Fibroblast of skin of left quadriceps (primary cell): ENCODE measurements at places on chromosomes 7 and 10.

- DNase-seq = no peak
Observed at GRCh38 chr10:1630304-1630703, 107.0 kb downstream of the ADARB2 start.

DNA sequence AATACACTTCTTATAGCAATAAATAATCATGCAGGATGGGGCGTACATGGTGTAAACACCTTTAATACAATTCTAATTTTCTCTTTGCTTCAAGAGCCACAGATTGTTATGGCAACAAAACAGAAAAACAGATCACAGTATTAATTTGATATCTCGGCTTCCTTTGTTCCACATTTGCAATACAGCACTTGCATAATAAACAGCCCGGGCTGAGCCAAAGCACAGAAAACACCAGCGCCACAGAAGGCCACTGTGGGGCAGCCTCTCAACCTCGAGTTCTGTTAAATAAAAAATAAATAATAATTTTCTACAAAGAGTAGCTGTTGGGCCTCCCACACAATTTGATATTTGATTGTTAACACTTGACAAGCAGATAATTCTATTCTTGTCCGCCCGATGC, 255.9 kb downstream of the USP6NL start:
- DNase-seq = no peak

DNA sequence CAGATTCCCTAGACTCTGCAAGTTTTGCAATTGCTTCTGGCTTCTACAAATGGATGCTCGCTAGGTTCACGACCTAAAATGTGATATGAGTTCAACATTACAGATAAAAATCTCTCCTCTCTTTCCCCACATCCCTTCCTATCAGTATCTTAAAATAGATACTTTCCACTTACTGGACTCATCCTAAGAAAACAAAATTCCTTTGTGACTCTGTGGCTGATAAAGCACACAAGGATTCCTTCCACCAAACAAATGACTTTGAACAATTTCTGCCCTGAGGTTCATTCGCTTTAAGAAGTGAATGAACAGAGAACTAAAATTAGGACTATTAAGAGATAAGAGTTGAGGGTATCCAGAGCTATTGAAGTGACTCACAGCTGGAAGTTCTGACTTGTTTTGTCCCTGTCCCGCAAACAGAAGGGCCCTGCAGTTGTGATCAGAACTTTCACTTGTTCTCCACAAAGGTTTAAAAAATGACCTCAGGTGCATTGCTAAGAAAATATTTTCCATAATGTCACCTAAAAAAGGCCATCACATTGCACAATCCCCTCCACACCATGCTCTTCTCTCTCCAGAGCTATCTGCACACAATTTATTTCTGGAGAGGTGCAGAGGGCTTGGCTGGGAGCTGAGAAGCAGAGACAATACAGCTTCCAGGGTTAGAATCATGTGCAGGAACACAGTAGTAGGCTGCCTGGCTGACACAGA, 96.1 kb downstream of the PIP4K2A start:
- DNase-seq = no peak

DNA sequence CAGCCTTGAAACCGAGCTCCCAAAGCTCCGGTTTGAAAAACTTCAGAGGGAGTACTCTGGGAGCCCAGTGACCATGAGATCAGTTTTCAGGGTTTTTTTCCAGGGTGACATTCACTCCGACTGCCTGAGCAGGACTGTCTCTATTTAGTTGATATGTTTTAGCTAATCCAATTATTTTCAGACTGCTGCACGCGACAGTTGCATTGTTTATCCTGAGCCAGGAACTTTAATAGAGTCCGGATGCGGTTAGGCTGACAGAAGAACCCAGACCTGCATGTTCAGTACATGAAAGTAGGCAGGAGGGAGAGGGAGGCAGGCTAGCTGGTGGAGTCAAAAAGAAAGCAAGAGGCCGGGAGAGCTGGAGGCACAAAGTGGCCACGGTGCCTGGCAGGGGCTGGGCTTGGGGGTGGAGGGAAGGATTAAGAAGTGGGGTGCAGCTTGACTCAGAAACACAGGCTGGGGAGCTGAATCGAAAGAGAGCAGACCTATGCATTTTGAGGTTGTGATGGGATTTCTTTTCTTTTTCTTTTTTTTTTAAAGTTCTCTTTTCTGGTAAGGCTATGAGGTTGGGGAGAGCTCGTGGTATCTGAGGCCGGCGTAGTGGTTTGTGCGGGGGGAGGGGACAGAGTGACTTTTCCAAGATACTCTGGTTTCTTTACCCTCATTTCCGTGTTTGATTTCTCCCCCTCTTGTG, 5.7 kb downstream of the GATA3 start:
- DNase-seq = no peak
